ENCODE measurements at places on chromosomes 11 and 22.

DNA sequence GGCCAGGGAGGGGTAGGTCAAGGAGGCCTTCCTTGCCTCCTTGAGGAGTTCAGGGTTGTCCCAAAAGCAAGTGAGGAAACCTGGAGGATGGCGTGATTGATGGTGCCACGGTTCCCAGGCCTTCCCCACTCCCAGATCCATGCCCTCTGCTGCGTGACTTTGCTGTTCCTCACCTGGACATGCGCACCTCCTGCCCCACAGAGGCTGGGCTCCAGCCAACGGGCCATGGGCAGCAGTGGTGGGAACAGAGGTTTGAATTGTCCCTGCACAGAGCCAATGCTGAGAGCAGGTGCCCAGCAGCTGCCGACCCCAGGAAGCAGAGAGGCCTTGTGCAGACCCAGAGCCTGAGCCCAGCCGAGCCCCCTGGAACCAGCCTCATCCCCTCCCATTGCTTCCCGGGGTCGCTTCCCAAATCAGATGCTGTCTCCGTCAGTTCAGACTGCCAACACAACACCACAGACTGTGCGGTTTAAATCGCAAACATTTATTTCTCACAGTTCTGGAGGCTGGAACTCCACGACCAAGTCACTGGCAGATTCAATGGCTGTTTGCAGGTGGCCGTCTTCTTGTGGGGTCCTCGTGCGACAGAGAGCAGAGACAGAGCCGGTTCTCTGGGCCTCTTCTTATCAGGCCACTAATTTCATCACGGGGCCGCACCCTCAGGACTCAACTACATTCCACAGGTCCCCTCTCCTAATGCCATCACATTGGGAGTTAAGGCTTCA, 6.2 kb upstream of the LINC01488 start:
- DNase-seq: no peak

- DNase-seq: no peak
These were observed 830 bp upstream of the SPDYC start for GRCh38 chr11:65169164-65169641.

- DNase-seq: no peak
These were observed 89.5 kb downstream of the KCNQ1 start for GRCh38 chr11:2534134-2534956.

DNA sequence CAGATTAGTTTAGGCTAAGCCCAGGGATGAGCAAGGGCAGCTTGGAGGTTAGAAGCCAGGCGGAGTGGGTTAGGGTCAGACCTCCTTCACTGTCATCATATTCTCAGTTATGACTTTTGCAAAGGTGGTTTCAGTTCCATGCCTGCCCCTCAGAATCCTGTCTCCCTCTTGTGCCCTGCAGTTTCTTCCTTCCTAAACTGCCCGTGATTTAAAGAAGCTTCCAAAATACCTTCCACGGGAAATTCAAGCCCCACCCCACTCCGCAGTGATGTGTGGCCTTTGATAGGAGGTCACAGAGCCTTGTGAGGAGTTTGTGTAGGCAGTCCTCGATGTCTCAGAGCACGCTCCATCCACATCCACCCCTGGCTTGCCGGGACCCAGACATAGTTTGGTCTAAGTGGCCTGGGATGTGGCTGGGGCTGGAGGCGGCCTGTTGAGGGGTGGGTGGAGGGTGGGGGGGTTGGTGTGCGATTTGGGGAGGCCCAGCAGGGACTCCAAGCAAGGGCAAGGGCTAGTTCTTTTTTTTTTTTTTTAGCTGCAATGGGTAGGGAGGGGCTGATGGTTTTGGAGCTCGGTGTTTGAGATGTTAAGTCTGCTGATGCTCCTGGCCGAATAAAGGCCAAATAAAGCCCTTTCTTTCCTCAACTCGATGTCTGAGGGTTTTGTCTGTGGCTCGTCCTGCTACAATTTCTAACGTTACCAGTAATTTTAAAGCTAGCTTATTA, 1.6 kb upstream of the IFITM1 start:
- DNase-seq: no peak

- no peak for DNase-seq
These were observed 163.1 kb upstream of the MPPED2 start for GRCh38 chr11:30749268-30749667.

GRCh38 chr11:86801364-86801763, 1.0 kb downstream of the PRSS23 start:
- no peak for DNase-seq

- DNase-seq: peak; percentile 32
These were observed 2.4 kb downstream of the MAPK11 start for GRCh38 chr22:50267591-50268390.

DNA sequence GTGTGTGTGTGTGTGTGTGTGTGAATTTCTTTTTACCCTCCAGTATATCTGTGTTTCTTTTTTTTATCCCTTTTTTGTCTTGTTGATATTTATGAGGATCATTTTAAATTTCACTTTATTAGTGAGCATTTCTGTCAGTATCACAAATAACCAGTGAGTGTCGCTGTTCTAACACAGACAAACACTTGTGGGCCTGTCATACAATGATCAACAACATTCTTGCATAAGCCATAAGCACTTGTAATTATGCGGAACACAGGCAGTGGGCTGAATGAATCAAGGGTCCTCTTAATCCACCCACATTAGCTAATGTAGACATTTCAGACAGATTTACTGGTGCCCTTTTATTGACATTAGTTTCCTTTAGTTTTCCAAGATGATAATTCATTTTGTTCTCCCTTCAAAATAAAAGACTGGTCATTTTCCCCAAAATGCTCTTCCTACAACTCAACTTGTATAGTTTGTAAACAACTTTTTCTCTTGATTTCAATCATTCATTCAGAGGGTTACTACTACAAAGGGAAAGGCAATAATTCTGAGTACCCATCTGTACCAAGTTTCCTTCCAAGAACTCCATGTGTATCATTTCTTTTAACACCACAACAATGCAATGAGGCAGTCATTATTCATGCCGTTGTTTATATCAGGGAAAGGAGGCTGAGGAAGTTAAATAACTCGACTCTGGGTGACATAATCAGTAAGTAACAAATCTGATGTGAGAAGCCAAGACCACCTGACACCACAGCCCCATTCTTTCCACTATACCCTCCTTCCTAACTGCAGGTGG, 34.5 kb upstream of the ANO3 start:
- DNase-seq: no peak

- DNase-seq: no peak
These were observed 305.4 kb downstream of the ST3GAL4 start for GRCh38 chr11:126660761-126661425.

DNA sequence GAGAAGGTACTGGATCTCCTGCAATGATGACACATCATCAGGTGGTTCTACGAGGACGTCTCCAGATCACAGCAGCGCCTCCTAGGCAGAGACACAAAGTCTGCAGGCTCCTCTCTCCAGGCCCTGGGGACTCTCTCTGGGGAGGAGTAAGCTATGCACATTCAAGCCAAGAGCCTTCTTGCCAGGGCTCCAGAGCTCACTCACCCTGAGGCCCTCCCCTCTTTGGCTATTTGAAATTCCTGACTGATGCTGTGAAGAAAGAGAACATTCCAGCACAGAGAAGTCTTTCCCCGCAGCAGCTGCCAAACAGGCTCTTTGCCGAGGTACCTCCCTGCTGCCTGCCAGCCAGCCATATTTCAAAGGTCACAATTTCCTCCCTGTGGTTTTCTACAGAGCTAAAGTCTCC, 204.9 kb downstream of the CSNK2A3 start:
- no peak for DNase-seq

GRCh38 chr11:95916049-95916448, 7.9 kb downstream of the MTMR2 start:
- DNase-seq: no peak

- DNase-seq: no peak
These were observed 3.6 kb upstream of the CCND1 start for GRCh38 chr11:69637198-69637940.

DNA sequence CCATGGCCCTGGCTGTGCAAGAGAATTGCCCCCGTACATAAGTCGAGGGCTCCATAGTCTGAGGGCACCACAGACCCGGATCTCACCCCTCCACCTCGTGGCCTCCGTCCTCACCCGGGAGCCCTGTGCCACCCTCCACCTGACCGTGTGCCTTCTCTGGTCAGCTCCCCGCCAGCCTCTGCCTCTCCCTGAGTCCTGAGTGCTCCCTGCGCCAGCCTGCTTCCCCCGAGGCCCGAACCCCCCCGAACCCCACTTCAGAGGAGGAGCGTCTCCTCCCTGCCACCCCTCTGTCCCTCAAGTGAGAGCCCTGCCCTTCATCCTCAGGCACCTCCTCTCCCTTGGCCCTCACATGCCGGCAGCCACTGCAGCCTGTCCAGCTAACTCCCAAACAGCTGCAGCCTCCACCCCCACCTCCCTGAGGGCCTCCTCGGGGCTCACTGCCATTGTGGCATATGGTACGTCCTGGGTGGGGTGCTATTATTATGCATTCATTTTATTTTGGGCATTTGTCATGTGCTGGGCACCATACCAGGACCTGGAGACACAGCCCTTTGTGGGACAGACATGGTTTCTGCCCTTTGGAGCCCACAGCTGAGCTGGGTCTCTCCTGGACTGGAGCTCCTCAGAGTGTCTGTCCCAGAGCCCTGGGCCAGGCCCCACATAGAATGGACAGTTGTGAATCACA, 67.2 kb downstream of the MYO7A start:
- DNase-seq: no peak

GRCh38 chr22:45692549-45692948, 20.9 kb downstream of the ATXN10 start:
- DNase-seq: no peak

DNA sequence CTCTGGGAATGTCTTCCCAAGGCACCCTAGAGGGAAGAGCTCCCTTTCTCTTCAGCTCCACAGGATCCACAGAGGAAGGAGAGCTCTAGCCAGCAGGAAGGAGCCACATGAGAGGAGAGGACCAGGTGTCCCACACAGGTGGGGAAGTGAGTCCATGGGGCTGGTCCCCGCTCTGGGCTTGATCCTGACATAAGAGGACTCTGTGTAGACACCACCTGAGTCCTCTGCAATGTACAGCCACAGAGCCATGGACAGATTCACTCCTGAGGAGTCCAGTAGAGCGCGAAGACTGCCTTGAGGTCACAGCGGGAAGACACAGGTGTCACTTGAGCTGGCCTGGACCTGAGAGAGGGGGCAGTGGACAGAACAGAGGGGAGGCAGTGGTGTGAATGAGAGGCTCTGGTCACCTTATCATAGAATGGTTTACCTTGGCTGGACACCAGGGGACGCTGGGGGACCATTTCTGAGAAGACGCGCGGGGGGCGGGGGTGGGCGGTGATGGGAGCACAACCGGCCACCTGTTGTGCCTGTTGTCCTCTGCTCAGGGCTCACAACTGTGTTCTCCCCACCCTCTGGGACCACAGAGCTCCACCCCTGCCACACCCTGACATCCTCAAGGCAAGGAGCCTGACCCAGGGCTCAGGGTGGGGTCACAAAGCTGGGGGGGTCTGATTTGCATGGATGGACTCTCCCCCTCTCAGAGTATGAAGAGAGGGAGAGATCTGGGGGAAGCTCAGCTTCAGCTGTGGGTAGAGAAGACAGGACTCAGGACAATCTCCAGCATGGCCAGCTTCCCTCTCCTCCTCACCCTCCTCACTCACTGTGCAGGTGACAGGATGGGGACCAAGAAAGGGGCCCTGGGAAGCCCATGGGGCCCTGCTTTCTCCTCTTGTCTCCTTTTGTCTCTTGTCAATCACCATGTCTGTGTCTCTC, 128.2 kb downstream of the ZNF280B start:
- no peak for DNase-seq

- DNase-seq: no peak
These were observed 80.3 kb upstream of the IZUMO1R start for GRCh38 chr11:94224078-94224477.

GRCh38 chr11:99534812-99535211, 514.1 kb downstream of the CNTN5 start:
- no peak for DNase-seq

DNA sequence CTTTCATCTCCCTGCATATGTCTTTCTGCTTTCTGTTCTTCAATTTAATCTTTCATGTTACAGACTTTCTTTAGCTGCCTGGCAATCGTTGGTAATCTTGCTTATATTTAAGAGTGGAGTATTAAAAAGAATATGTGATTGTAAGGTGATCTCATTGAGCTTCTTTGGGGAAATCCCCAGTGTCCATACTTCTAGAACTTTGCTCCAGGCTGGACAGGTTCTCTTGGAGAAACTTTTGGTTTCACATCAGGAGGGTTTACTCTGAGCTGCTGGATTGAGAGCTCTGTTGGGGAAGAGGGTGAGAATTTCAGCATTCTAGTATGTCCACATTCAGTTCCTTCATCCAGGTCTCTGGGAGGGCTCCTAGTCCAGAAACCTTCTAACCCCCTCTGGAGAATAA, 16.1 kb downstream of the LRRC75B start:
- DNase-seq: no peak

GRCh38 chr22:46966495-46966845, 204.0 kb downstream of the TBC1D22A start:
- no peak for DNase-seq

GRCh38 chr22:27574002-27574366, 227.6 kb downstream of the MN1 start:
- DNase-seq: no peak

DNA sequence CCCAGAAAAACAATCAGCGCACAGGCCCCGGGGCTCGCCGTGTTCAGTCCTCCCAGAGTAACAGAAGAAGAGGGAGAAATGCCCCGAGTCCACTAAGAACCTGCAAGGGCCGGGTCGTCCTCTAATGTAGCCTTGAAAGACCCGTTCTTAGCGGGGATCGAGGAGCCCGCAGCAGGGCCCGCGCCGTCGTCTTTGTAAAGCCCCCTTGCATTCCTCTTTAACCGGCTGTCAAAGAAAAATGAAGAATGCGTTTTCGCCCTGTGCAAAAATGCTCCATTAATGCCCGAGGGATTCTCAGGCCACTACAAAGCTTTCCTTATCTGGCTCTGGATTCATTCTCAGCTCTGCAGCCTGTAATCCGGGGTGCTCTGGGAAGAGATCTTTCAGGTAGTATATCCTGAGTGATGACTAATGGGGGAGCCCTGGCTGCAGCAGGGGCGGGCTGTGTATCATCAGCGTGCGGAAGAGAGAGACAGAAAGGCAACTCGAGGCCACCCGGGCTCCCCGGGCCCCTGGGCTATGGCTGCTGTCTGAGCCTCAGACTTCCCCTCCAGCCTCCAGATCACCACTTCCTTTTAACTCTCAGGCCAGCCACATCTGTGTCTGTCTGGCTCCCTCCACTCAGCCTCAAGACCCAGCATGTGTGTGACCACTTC, 78.2 kb downstream of the FBLN1 start:
- DNase-seq: no peak

DNA sequence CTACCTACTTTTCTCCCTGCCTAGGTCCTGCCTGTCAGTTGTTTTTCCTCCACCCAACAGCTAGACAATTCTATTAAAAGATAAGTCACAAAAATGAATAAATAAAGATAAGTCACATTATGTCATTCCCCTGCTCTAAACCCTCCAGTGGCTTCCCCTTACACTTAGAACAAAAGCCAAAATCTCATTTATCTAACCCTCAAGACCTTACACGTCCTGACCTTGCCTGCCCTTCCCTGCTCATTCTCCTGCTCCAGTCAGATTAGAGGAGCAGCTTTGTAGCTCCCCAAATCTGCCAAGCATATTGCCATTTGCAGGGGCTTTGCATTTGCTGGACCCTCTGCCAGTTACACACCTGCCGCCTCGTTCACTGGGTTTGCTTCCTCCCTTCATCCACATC, 16.7 kb downstream of the KREMEN1 start:
- no peak for DNase-seq

Data from effector CD8-positive, alpha-beta T cell (primary cell).